ENCODE measurements at places on chromosomes 2 and 18. TPM values are rescaled to one million over a fixed set of nuclear protein-coding genes. Genes with fewer than 3 reads are reported as not detected.

OTOS gene
- not detected for total RNA-seq

DCC gene
- under 0.01 TPM for total RNA-seq

CPO gene
- total RNA-seq = not detected

CCBE1 gene
- 1.5 TPM for total RNA-seq

GREB1 gene
- total RNA-seq = 0.09 TPM

ITSN2 gene
- 34.9 TPM for total RNA-seq

TIA1 gene
- 162 TPM for total RNA-seq

CFAP221 gene
- not detected for total RNA-seq

ALPP gene
- total RNA-seq = not detected

EVA1A gene
- total RNA-seq = 116 TPM

PLEKHM3 gene
- total RNA-seq = 12.0 TPM

HADHB gene
- total RNA-seq = 118 TPM

TIGD1 gene
- total RNA-seq = 1.8 TPM

OSBPL6 gene
- total RNA-seq = 3.9 TPM

INPP5D gene
- 26.9 TPM for total RNA-seq

LINC00305 gene
- not detected for total RNA-seq

SCTR gene
- not detected for total RNA-seq

EVX2 gene
- not detected for total RNA-seq

CDK5R2 gene
- not detected for total RNA-seq

ABCG8 gene
- not detected for total RNA-seq

SLC8A1 gene
- 4.6 TPM for total RNA-seq

FAM228A gene
- total RNA-seq = 0.28 TPM

G6PC2 gene
- total RNA-seq = not detected

EFEMP1 gene
- 2,267 TPM for total RNA-seq

ZNF24 gene
- 27.1 TPM for total RNA-seq

KCNK3 gene
- not detected for total RNA-seq

TMEM178A gene
- 0.56 TPM for total RNA-seq

OTX1 gene
- 0.28 TPM for total RNA-seq

ZNF396 gene
- 0.56 TPM for total RNA-seq

RAB10 gene
- total RNA-seq = 141 TPM

LYPD6 gene
- 1.8 TPM for total RNA-seq

VIL1 gene
- total RNA-seq = not detected

DLGAP1 gene
- 0.09 TPM for total RNA-seq

FSHR gene
- total RNA-seq = not detected

CDH19 gene
- total RNA-seq = 0.09 TPM

IL1RN gene
- total RNA-seq = not detected

PRSS56 gene
- total RNA-seq = not detected

MAPK4 gene
- total RNA-seq = not detected

GFPT1 gene
- total RNA-seq = 35.2 TPM

CCNYL1 gene
- total RNA-seq = 26.4 TPM

SLC40A1 gene
- 11.5 TPM for total RNA-seq

ESPNL gene
- not detected for total RNA-seq

APLF gene
- total RNA-seq = 6.5 TPM

LDLRAD4 gene
- 2.0 TPM for total RNA-seq

RNF125 gene
- total RNA-seq = 0.09 TPM

PPM1G gene
- total RNA-seq = 157 TPM

FHL2 gene
- 114 TPM for total RNA-seq

Data from endothelial cell of coronary artery (primary cell).